ENCODE measurements at places on chromosomes 7 and 10. TPM values are rescaled to one million over a fixed set of nuclear protein-coding genes. Genes with fewer than 3 reads are reported as not detected.

GRCh38 chr10:120465138-120465537, 8.1 kb downstream of the PLPP4 start:
- no peak for DNase-seq
- no peak overlapping the region for H3K4me3 ChIP-seq
- no peaks in the 10 kb centered on the region for H3K4me1 ChIP-seq
- no peaks in the 10 kb centered on the region for H3K36me3 ChIP-seq
- no peaks in the 10 kb centered on the region for H3K27me3 ChIP-seq

GRCh38 chr7:132799081-132799413, 222.8 kb upstream of the PLXNA4 start:
- no peaks in the 10 kb centered on the region for H3K36me3 ChIP-seq
- no peaks in the 10 kb centered on the region for H3K27me3 ChIP-seq
- no peaks in the 10 kb centered on the region for H3K4me1 ChIP-seq
- no peak overlapping the region for H3K27ac ChIP-seq

DNA sequence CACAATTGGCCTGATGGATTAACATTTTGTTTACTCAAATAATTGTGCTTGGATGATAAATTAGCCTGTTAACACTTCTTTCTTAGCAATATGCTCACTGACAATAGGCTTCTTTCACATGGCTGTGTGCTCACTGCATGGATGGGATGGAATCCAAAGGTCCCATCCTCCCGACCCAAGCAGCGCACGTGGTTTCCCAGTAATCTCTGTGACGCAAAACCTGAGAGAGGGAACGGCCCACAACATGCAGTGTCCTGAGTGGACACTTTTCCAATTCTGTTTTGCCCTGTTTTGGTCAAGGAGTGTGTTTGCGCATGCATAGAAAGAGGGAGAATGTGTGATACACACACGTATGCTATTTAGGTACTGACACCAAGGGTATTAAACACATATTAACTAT, 42.1 kb upstream of the RASGEF1A start:
- H3K27ac ChIP-seq = no peak overlapping the region
- no peak for DNase-seq
- no peaks in the 10 kb centered on the region for H3K36me3 ChIP-seq
- no peak overlapping the region for H3K4me3 ChIP-seq

DNA sequence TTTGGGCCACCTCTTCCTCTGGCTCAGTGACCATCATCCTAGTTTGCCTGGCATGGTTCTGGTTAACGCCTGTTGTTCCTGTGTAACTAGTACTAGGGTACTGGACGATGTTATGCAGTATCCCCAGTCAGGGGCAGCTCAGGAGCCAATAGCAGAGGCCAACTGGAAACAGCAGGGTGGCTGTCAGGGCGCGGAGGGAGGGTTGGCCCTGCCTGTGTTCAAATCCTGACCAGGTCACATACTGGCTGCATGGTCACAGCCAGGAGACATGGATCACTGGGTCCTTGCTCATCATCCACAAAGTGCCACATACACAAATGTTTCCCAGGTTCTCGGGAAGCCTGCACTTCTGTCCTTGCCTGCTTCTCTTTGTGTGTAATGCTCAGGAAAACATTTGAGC, 12.3 kb upstream of the RBP3 start:
- no peaks in the 10 kb centered on the region for H3K4me1 ChIP-seq
- no peaks in the 10 kb centered on the region for H3K36me3 ChIP-seq
- H3K27me3 ChIP-seq = peaks cover 16% of the 10 kb centered on the region
- no peak for DNase-seq
- no peak overlapping the region for H3K4me3 ChIP-seq

DNA sequence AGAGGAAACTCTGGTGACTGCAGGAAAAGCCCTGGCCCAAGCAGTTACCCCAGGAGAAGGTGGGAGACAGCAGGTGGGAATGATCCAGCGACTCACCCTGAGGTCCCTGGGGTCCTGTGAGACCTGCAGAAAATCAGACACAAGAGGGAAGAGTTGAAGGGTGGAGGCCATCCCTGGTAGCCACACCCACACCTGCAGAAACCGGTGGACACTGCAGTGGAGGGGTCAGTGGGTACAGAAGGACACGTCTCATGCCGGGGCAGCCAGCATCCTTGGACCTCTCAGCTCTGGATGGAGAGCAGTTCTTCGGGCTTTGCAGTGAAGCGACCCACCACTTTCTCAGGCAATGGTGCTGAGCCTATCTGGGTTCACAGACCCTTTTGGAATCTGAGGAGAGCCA, 39.0 kb downstream of the COL17A1 start:
- H3K27me3 ChIP-seq = no peaks in the 10 kb centered on the region
- peaks cover 31% of the 10 kb centered on the region for H3K4me1 ChIP-seq
- no peaks in the 10 kb centered on the region for H3K36me3 ChIP-seq

- no peak overlapping the region for H3K4me3 ChIP-seq
- peaks cover 21% of the 10 kb centered on the region for H3K27me3 ChIP-seq
- H3K36me3 ChIP-seq = no peaks in the 10 kb centered on the region
- DNase-seq = no peak
- H3K27ac ChIP-seq = no peak overlapping the region
- H3K4me1 ChIP-seq = no peaks in the 10 kb centered on the region
Observed at GRCh38 chr7:97732565-97733275, 834 bp downstream of the TAC1 start.

GRCh38 chr10:118912961-118913600, 116.4 kb upstream of the NANOS1 start:
- no peaks in the 10 kb centered on the region for H3K36me3 ChIP-seq
- H3K27me3 ChIP-seq = no peaks in the 10 kb centered on the region
- peaks cover 45% of the 10 kb centered on the region for H3K4me1 ChIP-seq
- DNase-seq = peak; percentile 14
- no peak overlapping the region for H3K4me3 ChIP-seq

DNA sequence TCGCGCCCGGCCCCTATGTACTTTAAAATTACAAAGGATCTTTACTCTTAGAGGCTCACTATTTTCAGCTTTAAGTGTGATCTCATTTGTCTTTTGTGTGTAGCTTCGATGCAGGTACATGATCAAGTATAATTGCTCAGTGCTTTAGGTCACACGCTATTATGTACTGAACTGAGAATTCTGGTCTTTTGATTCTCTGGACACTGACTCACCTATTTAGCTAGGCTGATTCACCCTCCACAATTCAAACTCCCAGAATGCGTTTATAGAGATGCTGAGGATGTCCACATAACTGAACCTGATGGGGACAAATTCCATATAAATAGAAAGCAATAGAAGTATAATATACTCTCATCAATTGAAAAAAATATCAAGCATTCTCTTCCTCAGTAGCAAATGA, 57.8 kb downstream of the PRKCQ start:
- no peaks in the 10 kb centered on the region for H3K27me3 ChIP-seq
- no peak for DNase-seq
- no peaks in the 10 kb centered on the region for H3K4me1 ChIP-seq
- no peak overlapping the region for H3K4me3 ChIP-seq

DNA sequence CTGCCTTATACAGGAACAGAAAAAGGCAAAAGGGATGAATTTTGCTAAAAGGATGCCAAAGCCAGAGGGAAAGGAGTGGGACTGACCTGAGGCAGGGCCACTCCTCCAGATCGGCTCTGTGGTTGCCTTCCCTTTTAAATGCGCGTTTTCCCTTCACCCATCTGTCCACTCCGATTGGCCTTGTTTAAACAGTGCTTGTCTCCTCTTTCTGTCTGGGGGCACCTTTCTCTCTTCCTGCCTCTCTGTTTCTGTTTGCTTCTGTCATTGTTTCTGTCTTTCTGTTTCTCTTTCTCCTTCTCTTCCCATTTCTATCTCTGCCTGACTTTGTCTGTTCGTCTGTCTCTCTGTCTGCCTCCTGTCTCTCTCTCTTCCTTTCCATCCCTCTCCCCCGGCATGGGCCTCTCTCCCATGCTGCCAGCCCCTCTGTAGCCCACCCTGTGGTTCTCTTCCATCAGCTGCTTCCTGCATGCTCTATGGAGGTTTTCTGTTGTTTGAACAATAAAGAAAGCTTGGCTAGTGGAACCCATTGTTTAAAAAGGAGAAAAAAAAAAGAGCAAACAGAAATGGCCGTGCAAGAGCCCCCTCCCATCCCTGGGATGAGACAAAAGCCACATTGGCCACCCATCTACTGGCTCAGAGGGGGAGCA, 29.5 kb upstream of the HSPB1 start:
- no peak overlapping the region for H3K27ac ChIP-seq
- H3K4me1 ChIP-seq = no peaks in the 10 kb centered on the region
- no peaks in the 10 kb centered on the region for H3K36me3 ChIP-seq
- DNase-seq = no peak

- H3K4me1 ChIP-seq = peaks cover 66% of the 10 kb centered on the region
- H3K36me3 ChIP-seq = no peaks in the 10 kb centered on the region
- no peaks in the 10 kb centered on the region for H3K27me3 ChIP-seq
Observed at GRCh38 chr7:106772655-106773108, 92.4 kb upstream of the PIK3CG start.

DNA sequence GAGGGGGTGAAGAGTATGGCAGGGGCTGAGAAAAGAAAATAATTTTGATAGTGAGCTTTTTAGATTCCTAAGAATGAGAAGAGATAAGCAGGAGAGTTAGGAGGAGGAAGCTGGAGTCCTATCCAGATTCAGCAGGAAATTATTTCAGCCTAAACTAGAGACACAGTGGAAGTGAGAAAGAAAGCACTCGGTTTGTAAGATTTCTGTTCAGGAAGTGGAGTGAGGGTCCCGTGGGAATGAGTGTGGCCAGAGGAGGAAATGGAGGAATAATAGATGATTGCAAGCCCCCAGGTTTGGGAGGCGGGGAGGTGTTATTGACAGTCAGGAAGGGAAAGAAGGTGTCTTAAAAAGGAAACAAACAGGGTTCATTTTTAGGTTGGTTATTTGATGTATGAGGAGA, 84.8 kb upstream of the NRP1 start:
- H3K27ac ChIP-seq = no peak overlapping the region
- no peaks in the 10 kb centered on the region for H3K27me3 ChIP-seq
- no peak overlapping the region for H3K4me3 ChIP-seq
- no peak for DNase-seq
- H3K36me3 ChIP-seq = no peaks in the 10 kb centered on the region
- no peaks in the 10 kb centered on the region for H3K4me1 ChIP-seq

DNA sequence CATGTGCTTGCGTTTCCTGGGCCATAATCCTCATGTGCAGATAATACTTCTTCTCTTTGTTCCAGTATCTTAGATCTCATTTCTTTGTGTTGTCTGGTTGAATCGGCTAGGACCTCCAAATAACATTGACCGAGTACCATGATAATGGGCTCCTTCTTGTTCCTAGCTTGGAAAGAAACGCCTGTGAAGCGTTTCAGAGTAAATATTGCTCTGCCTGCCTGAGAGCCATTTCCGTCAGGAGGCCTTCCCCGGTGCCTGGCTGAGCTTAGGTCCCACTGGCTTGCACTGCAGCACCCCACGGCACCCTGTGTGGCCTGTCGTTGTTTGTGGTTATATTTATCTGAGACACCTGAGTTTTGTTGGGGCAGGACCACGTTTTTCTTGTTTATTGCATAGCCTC, 17.7 kb downstream of the FOXK1 start:
- no peak overlapping the region for H3K27ac ChIP-seq
- H3K4me3 ChIP-seq = no peak overlapping the region
- H3K4me1 ChIP-seq = no peaks in the 10 kb centered on the region
- H3K27me3 ChIP-seq = no peaks in the 10 kb centered on the region

GRCh38 chr7:2645274-2645868, 13.6 kb downstream of the TTYH3 start:
- no peaks in the 10 kb centered on the region for H3K27me3 ChIP-seq
- H3K4me1 ChIP-seq = no peaks in the 10 kb centered on the region
- no peak overlapping the region for H3K4me3 ChIP-seq
- DNase-seq = no peak
- no peaks in the 10 kb centered on the region for H3K36me3 ChIP-seq

GRCh38 chr10:45817130-45817859, 30.0 kb downstream of the AGAP4 start:
- H3K27ac ChIP-seq = no peak overlapping the region
- H3K27me3 ChIP-seq = no peaks in the 10 kb centered on the region
- no peaks in the 10 kb centered on the region for H3K4me1 ChIP-seq
- no peak for DNase-seq
- H3K36me3 ChIP-seq = no peaks in the 10 kb centered on the region

DNA sequence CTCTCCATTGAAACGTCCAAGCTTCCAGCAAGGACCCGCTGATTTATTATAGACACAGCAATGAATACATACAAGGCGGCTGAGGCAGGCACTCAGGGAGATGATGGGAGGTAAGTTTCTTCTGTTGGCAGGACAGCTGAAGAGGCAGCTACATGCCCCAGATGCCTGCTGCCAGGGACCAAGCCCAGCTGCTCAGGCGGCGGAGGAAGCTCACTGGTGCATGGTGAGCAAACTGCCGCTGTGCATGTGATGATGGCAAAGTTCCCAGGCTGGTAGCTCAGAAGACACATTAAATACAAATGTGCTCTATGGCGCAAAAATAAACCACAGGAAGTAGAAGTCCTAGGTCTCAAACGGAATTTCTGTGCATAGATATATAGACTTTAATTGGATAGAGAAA, 2.3 kb downstream of the DNTT start:
- H3K4me1 ChIP-seq = no peaks in the 10 kb centered on the region
- H3K27me3 ChIP-seq = no peaks in the 10 kb centered on the region
- no peaks in the 10 kb centered on the region for H3K36me3 ChIP-seq

DNA sequence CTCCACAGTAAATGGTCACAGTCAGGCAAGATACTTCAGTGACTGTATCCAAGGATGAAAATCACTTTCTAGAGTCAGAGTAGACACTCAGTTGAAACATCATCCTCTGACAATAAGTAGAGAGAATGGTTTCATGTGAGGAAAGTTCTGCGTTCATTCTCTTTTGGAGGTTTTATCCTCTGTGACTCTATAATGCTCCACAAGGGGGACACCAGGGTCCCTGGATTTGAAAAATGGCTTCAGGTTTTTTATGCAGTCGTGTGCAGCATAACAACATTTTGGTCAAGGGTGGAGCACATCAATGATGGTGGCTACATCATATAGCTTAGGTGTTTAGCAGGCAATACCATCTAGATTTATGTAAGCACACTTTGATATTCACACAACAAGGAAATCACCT, 40.4 kb downstream of the TMEM168 start:
- H3K27ac ChIP-seq = no peak overlapping the region
- no peak for DNase-seq
- no peaks in the 10 kb centered on the region for H3K36me3 ChIP-seq
- no peaks in the 10 kb centered on the region for H3K4me1 ChIP-seq
- H3K4me3 ChIP-seq = no peak overlapping the region

GRCh38 chr7:105285118-105285874, 103.4 kb downstream of the SRPK2 start:
- H3K27ac ChIP-seq = no peak overlapping the region
- H3K4me3 ChIP-seq = no peak overlapping the region
- H3K4me1 ChIP-seq = no peaks in the 10 kb centered on the region
- no peaks in the 10 kb centered on the region for H3K36me3 ChIP-seq
- no peak for DNase-seq

GRCh38 chr7:15937571-15937970, 251.1 kb upstream of the MEOX2 start:
- no peaks in the 10 kb centered on the region for H3K27me3 ChIP-seq
- H3K4me1 ChIP-seq = no peaks in the 10 kb centered on the region
- no peak overlapping the region for H3K4me3 ChIP-seq
- no peak overlapping the region for H3K27ac ChIP-seq

ACSM6 gene
- not detected for total RNA-seq

ZNF316 gene
- 34.8 TPM for total RNA-seq

LIMK1 gene
- total RNA-seq = 128 TPM

CTTNBP2 gene
- not detected for total RNA-seq

CLRN3 gene
- not detected for total RNA-seq

All from PC-9 (cell line).